ENCODE measurements at places on chromosomes 12 and 14.

DNA sequence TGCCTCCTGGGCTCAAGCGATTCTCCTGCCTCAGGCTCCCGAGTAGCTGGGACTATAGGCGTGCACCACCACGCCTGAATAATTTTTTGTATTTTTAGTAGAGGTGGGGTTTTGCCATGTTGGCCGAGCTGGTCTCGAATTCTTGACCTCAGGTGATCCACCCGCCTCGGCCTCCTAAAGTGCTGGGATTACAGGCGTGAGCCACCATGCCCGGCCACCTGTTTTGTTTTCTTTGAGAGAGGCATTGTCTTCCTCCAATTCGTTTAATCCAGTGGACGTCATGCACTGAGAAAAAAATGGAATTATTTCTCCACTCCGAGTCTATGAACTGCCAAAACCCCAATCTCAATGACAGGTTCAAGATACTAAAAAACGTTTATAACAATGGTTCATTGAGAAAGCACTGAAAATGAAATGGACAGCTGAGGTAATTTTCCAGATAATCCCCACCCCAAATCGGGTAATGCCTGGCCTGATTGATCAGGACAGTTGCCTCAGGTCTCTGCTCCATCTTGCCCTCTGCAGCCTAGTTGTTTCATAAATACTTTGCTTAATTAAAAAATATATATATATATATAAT lies 132.7 kb upstream of the PARP11 start:
- DNase-seq: no peak

- DNase-seq: no peak
Observed at GRCh38 chr14:24300326-24300980, 803 bp downstream of the NOP9 start.

- no peak for DNase-seq
Observed at GRCh38 chr12:119071638-119072231, 90.4 kb downstream of the SRRM4 start.

DNA sequence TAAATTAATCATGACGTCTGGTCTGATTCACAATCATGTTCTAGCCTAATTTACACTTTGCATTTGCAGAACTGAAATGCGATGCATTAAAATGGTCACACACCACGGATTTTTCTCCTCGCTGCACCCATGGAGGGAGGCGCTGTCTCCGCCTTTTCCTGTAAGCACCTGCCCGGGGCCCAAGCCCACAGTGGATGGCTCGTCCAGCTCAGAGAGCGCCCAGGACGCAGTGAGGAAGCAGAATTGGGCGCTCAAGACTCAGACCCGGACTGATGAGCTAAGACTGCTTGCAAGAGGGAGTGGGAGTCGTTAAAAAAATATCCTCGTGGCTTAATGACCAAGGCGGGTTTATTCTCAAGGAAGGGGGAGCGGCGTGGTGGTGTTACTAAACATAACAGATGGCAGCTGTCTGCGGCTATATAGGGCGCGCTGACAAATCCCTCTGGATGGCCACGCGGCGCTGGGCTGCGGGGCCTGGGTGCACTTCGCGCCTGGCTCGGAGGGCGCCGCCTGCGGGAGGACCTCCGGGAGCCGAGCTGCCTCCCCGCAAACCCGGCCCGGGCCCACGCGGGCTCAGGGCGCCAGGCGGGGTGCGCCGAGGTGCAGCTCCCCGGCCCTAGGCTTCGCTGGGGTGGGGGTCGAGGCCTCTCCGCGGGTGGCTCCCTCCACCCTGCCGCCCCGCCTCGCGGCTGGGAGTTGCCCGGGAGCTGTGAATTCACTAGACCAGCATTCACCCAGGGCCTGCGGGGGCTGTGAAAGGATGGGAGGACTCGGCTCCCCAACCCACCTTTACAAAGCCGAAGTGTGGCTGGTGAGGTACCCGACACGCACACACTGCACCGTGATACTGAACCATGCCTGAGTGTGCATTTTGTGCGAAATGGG lies 78.7 kb downstream of the PPM1A start:
- DNase-seq: no peak

DNA sequence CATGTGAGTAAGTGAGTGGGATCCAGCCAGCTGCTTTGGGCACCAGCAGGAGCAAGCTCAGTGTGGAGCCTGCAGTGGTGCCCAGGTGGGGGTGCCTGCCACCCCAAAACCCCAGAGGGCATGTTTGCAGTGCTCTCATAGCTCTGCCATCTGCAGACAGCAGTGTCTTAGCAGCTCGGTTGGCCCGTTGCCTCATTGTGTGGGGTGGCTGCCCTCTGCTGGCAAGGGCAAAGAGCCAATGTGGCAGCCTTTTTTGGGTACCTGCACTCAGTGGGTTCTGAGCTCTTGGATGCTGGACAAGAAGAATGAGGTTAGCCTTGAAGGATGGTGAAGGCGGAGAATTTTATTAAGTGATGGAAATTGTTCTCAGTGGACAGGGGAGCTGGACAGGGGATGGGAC lies 52.3 kb downstream of the NEUROD4 start:
- no peak for DNase-seq

DNA sequence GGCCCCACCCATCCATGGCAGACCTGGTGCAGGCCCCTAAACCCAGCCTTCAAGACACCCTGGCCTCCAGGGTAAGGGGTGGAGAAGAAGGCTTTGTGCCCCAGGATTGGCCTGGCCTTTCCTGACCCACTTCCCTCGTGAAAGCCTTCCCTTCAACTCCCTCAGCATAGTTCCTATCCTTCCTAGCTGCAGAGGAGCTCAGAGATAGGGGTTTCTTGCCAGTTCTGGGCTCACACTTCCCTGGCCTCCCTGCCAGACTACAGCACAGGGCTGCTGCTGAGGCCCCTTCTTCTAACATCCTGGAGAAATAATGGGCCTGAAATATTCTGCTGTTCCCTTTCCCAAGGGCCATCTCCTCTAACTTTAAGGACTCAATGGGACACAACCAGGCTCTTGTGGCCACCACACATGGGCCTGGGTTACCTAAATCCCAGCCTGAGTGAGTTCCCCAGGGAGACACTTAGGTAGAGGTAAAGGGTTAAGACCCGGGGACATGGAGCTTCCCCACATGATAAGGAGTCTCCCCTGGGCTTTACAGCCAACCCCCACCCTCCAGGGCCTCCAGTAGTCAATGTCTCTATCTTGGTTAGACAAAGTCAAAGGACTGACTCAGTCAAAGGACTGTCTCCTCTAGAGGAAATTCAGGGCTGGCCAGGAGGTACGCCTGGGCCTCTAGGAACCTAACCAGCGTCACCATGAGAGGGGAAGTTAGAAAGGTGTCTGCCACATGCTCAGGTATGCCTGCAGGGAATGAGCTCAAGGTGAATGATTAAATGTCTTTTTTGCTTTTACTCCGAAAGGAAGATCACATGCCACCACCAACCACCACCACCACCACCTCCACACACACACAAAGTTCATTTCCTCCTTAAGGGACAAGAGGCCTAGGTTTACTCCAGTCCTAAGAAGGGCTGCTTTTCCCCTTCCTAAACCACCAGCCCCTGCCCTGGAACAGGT lies 7.1 kb downstream of the ZFP36L1 start:
- DNase-seq: no peak

DNA sequence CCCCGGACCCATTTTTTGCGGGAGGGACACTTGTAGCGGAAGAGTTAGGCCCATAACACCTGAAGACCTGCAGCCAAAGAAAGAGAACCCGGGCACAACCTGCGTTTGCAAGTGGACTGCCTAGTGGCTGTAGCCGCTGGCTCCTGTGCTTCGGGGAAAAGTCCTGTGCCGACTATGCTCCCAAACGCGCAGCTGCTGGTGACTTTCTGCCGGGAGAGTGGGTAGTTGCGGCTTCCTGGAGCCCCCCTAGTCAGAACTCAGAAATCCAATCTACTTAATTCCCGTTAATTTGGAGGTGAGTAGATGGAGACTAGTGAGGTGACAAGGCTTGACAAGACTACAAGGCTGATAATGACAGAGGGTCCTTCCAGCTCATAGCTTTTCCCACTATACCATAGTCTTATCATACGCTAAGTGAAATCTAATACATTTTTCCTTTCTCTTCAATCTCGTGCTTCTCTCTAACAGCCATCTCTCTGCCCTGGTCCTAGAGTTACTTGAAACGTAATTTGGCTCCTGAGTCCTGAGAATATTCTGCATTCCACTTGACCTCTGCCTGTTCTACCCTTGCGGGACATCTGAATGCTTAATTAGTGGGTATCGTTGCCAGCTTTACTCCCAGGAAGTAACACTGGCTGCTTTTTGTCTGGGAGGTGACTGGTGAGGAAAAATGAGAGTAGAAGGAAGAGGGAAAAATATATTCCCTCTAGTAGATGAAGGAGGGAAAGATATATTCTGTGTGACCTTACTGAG lies 556 bp downstream of the MTHFD1 start:
- peak; percentile 11 for DNase-seq

DNA sequence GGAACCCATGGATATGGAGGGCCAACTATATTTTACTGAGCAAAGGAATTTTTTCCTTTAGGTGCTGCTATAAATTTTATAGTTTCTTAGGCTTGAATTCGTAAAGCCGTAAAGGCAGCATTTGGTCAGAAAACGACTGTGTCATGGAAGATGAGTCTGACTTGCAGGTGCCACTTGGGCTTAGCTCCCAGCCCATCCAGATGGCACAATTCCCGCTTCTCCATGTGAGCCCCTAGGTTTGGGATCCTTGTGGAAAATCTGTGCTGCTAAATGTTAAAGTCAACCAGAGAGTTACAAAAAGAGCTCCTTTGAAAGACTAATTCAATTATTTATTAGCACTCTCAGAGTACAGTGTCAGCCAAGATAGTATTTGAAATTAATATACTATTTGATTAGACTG lies 120.1 kb upstream of the NPAS3 start:
- DNase-seq: no peak

GRCh38 chr12:50620109-50620977 lies 115.6 kb downstream of the DIP2B start:
- DNase-seq: peak; percentile 40

- no peak for DNase-seq
Observed at GRCh38 chr12:30719060-30719459, 23.4 kb upstream of the IPO8 start.

GRCh38 chr14:104085032-104085888 lies at the start of gene ASPG:
Gene ASPG (plus strand): TSS chr14:104085700. CDS start chr14:104085771, 71 bp downstream.
- no peak for DNase-seq

- no peak for DNase-seq
Observed at GRCh38 chr12:11941606-11942337, 129.0 kb upstream of the BCL2L14 start.

DNA sequence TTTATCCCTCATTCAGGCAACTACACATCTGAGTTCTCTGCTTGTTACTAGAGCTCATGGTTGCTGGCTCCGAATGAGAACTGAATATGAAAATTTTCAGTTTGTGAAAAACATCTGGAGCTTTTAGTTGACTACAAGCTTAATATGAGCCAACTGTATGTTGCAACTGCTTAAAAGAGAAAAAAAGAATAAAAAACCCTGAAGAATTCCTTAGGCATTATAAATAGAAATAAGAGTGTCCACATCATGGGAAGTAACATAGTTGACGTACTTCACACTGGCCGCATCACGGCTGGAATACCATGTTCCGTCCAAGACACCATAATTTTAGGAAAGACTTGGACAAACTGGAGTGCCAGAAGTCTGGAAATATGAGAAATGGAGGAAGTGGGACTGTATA lies 57.9 kb downstream of the PDE3A start:
- no peak for DNase-seq

GRCh38 chr14:79167957-79168356 lies 997.8 kb downstream of the NRXN3 start:
- DNase-seq: no peak

GRCh38 chr12:54306925-54307741 lies 6.3 kb upstream of the NFE2 start:
- no peak for DNase-seq

GRCh38 chr14:105316577-105316941 lies 2.0 kb downstream of the PACS2 start:
- no peak for DNase-seq

All from COLO829 (cell line).